ENCODE measurements at places on chromosomes 7 and 10.

DNA sequence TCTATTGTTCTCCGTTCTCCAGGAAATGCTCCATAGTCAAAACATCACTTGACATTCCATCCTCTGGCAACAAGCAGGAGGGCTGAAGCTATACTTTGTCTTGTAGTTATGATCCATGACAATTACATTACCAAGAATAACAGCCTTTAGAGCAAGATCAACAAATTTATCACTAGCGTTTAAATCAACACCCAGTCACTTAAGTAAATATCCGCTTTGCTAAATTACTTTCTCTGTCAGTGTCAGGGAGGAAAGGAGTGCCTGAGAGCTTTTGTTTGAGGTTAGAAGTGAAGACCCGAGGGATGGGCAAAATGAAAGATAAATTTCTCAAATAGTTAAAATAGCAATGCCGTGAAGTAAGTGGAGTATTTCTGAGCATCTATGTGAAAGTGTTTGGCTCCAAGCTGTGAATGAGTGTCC, 236.1 kb upstream of the BMPER start:
- DNase-seq, result no peak

DNA sequence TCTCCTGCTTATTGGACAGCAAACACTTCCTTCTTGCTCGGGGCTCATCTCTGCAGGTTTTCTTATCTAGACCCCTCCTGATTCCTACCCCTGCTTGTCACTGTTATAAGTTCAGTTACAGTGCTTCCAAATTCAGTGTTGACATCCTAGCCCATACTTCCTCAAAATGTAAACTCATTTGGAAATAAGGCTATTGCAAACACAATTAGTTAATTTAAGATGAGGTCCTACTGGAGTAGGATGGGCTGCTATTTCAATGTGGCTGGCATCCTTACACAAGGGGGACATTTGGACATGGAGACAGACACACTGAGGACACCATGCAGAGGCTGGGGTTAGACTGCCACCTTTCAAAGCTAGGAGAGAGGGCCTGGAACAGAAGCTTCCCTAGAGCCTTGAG, 85.2 kb upstream of the NPVF start:
- DNase-seq, result no peak

GRCh38 chr7:36076074-36076473, 77.0 kb upstream of the EEPD1 start:
- no peak for DNase-seq

DNA sequence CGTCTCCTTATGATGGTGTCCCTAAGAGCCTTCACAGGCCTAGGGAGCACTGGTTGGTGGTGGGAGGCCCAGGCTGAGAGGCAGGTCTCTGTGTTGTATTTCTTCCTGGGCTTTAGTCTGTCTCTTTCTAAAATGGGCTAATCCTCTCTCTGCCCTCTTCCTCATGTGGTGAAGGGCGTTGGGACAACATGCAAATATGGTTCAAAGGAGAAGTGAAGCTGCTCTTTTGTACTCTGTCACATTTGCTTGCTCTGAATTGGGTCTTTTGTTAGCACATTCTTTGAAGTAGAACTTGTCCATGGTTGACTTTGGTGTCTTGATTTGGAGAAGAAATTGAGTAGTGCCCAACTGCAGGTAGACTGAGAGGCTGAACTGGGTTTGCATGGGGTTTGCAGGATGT, 814 bp downstream of the HK1 start:
- DNase-seq, result no peak

DNA sequence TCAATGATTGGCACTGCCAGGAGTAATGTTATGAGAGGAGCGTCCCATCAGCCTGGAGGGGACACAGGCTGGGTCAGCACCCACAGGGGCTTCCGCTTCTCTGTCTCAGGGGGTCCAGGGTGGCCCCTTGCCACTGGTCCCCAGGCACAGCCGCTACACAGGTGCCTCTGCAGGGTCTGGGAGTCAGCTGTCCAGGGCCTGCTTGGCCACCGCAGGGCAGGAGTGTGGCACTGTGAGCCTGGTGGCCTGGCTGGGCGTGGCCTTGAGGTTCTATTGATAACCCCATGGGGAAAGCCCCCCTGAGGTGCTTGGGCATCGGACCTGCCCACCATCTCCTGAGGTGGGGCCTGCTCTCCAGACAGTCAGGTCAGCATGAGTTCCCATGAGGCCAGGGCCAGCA, 136.6 kb downstream of the LHPP start:
- no peak for DNase-seq

DNA sequence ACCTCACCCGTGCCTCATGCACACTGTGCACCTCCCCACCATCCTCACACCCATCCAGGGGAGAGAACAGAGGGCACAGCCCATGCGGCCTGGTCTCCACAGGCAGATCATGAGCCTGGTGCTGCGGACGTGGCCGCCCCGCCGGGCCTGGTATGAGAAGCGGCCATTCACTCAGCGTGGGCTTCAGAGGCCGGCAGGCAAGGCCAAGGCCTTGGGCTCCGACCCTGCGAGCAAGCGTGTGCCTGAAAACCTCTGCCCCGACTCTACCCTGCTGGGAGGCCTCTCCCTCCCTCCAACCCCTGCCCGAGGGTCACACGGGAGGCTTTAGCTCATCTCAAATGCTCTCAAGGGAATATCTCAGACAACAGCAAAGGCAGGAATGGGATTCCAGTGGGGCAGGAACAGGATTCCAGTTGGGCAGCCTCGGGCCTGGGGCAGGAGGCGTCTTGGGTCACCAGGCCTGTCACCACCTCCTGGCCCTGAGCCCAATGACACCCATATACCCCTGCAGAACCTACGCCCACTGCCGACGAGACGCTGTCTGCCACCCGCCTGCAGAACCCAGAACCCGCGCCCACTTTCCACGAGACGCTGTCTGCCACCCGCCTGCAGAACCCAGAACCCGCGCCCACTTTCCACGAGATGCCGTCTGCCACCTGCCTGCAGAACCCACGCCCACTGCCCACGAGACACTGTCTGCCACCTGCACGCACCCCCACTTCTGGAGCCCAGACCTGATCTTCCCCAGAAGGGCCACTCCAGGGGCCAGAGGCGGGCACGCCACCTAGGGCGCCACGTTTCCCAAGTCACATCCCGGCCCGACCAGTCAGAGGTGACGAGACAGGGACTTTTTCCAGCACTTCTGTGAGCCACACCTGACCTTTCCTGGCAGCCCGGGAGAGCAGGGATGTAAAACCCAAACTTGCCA, 38.9 kb downstream of the ADAP1 start:
- DNase-seq, result no peak

- peak; percentile 83 for DNase-seq
These were observed 22.8 kb downstream of the GNA12 start for GRCh38 chr7:2821161-2821841.

GRCh38 chr7:21345361-21345760, 82.5 kb upstream of the SP4 start:
- DNase-seq, result no peak

- DNase-seq, result no peak
These were observed 100.1 kb downstream of the CACNB2 start for GRCh38 chr10:18240185-18240882.

- no peak for DNase-seq
These were observed 128.3 kb upstream of the MKI67 start for GRCh38 chr10:128254476-128254875.

DNA sequence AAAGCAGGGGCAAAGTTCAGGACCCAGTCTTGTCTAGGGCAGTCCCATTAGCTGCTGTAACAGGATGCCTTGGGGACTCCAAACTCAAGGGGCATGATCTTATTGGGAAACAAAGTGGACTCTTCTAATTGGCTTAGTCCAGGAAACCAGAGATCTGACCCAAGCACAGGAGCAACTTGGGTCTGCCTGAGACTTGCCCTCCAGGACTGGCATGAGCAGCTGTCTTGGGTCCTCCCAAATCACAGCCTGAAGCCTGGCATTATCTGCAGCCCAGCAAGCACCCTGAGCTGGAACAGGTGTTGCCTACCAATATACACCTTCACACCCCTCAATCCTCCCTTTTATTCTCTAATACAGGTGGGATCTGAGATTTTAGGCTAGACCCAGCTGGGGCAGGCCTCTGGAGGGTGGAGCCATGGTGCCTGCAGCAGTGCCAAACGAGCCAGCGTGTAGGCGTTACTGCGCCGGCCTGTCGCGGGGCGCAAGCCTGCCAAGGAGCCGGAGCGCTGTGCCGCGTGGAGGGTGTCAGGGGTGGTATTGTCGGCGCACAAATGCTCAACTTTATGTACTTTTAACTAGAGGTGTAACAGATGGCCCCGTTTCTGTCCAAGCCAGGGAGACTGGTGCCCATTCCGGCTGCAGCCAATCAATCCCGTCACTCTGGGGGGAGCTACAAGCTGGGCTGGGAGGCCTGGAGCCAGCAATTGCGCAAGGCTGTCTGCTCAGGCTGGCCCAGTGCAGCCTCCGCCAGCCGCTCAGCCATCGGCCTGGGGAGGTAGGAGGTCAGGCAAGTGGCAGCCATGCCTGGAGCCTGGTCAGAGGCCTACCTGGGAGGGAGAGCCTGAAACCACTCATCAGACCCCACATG, 12.8 kb upstream of the LBX1 start:
- peak; percentile 47 for DNase-seq

GRCh38 chr7:66419210-66419609, 209.5 kb upstream of the KCTD7 start:
- no peak for DNase-seq

DNA sequence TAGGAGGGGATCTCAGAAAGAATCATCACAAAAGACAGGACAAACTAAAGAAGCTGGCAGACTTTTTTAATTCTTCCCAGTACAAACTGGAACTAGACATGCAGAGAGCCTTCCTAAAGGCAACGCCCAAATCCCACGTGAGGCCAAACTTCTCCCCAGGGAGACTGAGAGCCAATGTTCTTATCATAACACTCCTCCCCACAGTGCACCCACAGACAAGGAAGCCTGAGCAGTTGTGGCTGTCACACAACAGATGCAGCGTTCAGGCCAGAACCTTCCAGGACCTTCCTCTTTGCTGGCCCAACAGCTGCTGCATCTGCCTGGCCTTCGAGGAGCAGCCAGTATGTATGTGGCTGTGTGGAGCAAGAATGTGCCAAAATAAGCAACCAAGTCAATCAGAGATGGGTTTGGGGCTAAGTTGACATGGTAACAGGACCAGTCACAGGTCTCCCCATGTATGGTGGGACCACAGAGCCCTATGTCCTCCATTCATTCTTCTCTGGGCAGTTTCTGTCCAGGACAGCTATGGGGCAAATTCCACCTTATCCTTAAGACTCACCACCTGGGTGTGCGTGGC, 34.9 kb downstream of the SRPK2 start:
- DNase-seq, result no peak

DNA sequence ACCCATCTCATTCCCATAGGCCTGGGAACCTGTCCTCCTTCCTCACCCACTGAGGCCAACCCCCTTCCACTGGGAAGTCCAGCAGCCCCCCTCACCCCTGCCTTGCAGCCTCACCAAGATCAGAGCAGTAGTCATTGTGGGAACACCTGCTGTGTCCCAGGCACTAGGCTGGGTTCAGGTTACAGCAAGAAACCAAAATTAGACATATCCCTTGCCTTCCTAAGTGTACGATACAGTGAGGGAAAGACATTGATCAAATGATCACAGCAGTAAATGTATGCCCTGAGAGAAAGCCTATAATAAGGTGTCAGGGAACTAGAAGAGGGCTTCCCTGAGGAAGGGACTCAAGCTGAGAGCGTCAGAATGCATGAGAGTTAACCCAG, 17.0 kb upstream of the C10orf105 start:
- DNase-seq, result no peak

DNA sequence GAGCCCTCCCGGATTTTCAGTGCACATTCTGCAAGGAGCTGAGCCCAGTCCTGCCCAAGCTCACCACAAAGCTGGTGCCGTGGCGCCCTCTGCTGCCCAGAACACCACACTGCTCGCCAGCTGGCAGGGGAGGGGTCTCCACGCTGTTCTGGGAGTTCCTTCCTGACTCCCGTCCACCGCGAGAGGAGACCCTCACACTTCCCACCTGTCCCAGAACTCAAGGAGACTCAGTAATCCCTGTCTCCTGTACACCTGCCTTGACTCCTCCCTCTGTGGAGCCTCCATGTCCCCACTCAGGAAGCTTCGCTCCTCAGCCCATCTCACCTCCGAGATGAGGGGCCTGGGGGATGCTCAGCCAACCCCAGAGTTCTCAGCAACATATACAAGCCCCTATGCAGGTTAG, 11.3 kb downstream of the C10orf105 start:
- no peak for DNase-seq

DNA sequence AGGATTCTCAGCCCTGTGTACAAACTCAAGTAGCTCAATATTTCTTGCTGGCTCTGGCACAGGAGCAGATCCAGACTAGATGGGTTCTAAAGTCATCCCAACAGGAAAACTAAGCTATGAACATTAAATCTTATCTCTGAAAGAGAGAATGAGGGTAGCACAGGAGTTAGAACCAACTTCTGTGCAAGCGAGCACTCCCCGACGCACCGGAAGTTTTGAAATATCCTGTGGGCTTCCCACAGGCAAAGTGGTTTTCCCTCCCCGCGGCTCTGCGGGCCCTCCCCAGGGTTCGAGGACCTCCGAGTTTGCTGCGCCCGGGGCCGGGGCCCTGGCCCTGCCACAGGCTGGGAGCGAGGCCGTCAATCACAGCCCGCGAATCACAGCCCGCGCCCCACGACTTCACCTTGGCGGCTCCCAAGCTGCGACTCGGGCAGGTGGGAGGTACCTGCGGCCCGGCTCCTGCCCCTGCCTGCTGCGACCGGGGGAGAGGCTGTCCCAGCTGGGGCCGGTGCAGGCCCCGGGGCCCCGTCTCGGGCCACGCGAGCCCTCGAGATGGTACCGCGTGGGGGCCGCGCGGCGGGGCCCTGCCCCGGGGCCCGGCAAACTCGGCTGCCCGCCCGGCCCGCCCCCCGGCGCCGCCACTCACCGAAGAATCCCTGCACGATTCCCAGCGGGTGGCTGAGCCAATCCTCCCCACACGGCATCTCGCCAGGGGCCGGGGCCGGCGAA, 598 bp downstream of the MCMBP start:
- peak; percentile 28 for DNase-seq

GRCh38 chr7:29090836-29091601, 55.3 kb downstream of the CPVL start:
- DNase-seq, result no peak

GRCh38 chr10:12944931-12945330, 56.6 kb downstream of the CCDC3 start:
- no peak for DNase-seq

DNA sequence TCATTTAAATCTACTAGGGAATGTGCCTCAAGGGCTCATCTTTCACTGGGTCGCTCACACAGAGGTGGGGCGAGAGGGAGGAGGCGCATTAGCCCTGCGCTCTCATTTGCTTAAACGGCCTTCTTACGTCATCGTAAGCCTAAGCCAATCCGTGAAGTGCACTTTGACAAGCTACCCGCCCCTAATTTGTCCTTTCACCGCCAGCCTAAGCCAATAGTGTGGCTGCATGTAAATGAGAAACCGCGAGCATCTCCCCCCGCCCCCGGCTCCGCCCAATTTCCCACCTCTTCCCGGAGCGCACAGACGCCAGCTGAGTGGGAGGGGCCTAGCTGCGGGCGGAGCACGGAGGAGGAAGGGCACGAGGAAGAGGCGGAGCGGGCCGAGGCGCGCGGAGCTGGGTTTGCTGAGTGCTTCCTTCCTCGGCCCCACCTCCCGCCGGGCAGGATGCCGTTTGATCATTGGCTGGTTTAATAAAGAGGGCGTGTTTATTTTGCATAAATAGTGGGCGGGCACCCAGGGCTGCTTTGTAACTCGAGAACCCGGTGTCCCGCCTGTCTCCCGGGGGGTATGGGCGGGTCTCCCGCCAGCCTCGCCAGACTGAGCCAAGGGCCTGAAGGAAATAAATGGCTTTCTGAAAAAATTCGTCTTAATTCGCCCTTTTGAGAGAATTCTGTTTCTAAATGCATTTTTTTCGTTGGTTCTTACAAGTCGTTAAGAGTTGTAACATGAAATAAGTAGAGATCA, 289.6 kb upstream of the NFE2L3 start:
- peak; percentile 100 for DNase-seq
